Stimulated activated CD4-positive, alpha-beta T cell treated with anti-CD3 and anti-CD28 coated beads, Interleukin-4, amount 100 ng/mL, for 48 hours (primary cell): ENCODE measurements at places on chromosomes 1 and 21.

- DNase-seq, result no peak
Measured at GRCh38 chr1:29502911-29503840, 266.9 kb downstream of the PTPRU start.

GRCh38 chr1:29703596-29704370 lies 467.5 kb downstream of the PTPRU start:
- DNase-seq, result no peak

DNA sequence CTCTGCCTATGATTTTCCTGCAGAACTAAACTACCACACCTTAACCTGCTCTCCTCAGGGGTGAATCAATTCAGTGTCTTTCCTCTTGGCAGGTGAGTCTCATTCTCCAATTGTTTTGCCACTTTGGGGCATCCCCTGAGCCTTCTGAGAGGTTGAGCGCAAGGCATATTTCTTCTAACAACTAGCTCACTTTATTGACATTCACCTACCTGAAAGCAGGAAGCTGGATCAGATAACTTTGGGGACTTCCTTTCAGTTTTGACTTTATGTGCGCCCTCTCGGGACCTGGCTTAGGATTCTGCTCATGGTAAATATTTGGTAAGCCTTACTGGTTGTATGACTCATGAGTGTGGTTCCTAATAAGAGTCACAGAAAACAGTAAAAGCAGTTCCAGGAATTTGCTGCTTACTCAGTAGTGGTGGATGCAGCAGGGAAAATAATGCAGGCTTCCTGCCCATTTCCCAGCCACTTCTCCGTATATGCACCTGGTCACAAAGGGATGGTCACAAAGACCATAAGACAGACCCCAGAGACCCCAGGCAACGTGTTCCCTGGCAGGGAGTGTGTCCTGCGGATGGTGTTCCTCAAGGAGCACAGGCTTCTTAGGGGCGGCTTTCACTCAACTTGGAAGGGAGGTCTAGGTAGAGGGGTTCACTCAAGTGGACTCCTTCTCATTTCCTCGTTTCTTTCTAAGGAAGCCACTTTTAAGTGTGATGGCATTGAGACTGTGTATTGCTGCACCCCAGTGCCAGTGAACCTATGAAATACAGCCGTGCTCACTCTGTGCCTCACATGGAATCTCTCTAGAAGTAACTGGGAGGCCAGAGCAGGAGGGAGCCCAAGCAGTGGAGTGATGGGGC lies 22.0 kb upstream of the BATF3 start:
- no peak for DNase-seq

- DNase-seq, result no peak
Measured at GRCh38 chr1:57522575-57522974, 98.7 kb upstream of the DAB1 start.

DNA sequence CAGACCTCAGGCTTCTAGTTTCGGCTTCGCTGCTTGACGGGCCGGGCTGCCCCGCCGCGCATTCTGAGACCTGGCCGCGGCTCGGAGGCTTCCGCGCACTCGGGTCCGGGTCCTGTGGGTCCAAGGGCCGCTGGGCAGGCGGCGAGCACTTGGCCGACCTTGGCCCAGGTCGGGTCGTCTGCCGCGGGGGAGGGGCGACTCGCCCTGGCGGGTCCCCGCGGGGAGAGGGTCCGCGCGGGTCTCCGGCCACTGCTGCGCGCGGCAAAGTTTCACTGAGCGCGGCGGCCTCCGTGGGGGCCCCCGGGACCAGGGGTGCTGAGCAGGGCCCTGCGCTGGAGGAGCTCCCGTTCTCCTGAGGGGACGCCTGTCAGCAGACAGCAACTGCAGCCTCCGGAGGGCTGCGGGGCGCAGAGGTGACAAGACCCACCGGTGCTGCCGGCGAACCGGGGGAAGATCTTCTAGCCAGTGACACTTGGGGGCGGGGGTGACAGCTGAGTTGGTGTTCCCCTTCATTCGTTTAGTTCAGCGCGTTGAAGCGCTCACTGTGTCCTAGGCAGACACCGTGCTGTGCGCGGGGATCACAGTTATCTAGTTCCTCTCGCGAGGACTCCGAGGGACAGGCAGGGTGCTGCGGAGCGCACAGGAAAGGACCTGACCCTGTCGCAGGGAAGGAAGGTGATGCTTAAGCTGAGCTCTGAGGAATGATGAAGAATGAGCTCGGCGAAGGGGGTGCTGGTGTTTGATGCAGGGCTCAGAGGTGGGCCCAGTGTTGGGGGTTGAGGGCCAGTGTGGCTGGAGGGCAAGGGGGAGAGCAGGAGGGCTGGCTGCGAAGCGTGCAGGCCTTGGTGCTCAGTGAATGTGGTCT lies 725 bp downstream of the MTFR1L start:
- DNase-seq, result peak; percentile 54

- DNase-seq, result no peak
Measured at GRCh38 chr1:22639286-22639685, 2.9 kb downstream of the C1QA start.

- no peak for DNase-seq
Measured at GRCh38 chr21:41032541-41032940, 135.4 kb upstream of the BACE2 start.

DNA sequence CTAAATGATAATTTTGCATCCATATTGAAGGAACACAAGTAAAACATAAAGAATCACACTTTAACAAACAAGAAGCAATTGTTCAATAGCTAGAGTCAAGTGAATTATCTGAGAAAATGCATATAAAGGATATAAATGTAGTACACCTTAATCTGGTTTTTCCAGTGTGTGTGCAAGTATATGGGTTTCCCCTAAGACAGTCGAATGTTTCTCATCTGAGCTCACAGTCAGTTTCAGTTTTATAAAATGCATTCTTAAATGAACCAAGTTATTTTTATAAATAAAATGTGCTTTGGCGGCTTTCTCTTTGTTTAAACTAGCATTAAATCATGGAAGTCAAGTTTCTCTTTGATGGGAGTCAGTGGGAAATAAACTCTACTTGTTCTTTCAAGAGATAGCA lies 125.9 kb downstream of the PTPRC start:
- no peak for DNase-seq

DNA sequence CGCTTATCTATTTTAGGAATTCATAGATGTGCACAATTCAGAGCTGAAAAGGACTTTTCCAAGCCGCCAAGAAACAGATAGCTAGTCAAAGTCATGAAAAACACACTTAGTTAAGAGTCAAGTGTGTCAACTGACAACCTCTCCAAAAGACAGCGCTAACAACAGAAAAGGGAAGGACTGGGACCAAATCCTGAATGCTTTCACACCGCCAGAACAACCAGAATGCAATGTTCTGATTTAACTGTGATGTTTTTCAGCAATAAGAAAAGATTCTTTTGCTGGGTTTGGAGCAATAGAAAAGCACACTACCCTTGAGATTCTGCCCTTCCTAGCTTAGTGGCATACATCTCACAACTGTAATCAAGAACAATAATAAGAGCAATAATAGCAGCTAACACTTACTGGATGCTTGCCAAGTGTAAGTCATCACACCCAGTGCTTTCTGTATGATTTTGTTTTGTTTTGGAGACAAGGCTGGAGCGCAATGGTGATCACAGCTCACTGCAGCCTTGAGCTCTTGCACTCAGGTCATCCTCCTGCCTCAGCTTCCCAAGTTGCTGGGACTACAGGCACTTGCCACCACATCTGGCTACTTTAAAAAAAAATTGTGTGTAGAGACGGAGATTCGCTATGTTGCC lies 33.9 kb upstream of the SDC3 start:
- no peak for DNase-seq

- DNase-seq, result no peak
Measured at GRCh38 chr1:92536980-92537884, 50.5 kb upstream of the GFI1 start.

GRCh38 chr21:25688275-25689155 lies 46.2 kb downstream of the ATP5PF start:
- DNase-seq, result no peak

DNA sequence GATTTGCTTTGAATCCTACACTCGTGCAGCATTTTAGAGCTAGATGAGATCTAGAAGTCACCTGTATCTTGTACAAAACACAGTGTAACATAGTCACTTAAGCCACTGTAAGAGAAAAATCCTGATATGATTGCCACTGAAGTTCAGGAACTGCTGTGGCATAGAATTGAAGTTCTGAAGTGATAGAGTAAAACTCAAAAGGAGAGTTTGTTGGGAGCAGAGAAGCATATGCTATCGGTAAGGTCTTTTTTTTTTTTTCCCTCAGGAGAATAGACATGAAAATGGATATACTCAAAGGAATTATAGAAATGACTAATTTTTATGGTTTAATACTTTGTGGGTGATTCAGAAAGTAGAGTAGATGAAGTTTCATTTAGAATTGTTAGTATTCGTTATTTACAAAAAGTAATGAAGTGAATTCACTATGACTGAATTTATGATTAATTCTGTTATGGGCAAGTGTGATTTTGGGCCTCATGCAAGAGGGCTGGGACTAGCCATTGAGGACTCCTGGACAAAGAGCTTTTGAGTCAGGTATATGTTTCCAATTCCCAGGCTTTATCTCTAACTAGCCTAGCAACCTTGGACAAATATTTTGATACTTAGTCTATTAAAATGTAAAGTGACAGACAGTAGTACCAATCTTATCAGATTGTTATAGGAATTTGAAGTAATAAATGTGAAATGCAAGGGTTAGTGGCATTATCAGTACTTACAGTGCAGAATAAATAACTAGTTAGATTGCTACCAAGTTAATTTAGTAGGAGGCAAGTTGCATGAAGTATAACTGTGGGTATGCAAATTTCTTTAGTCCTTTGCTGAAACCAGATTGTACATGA lies 3.1 kb downstream of the KCTD3 start:
- DNase-seq, result no peak

DNA sequence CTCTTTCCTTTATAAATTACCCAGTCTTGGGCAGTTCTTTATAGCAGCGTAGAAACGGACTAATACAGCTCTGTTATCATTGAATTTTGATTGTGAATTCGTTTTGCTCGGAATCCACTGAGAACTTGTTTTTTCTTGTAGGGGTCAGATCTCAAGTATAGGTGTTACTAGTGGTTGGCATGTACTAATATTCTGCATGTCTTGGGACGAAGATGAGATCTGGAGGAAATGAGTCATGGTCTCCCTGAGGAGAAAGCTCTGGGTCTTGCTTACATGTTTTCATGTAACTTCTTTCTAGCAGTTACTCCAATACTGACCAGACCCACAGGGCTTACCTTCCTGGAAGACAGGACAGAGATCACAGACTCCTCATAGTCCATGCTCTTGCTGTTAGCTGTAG lies 30.3 kb downstream of the ZSCAN20 start:
- DNase-seq, result no peak

- no peak for DNase-seq
Measured at GRCh38 chr1:18511874-18512150, 31.1 kb downstream of the KLHDC7A start.

GRCh38 chr1:38559446-38560165 lies 300.0 kb downstream of the RRAGC start:
- DNase-seq, result peak; percentile 75

DNA sequence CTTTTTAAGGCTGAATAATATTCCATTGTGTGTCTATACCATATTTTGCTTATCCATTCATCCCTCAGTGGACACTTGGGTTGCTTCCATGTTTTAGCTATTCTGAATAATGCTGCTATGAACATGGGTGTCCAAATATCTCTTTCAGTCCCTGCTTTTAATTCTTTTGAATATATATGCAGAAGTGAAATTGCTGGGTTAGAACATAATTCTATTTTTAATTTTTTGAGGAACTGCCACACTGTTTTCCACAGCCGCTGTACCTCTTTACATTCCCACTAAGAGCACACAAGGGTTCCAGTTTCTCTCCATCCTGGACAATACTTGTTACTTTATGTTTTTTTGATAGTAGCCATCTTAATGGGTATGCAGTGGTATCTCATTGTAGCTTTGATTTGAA lies 65.6 kb downstream of the RIMS3 start:
- no peak for DNase-seq

DNA sequence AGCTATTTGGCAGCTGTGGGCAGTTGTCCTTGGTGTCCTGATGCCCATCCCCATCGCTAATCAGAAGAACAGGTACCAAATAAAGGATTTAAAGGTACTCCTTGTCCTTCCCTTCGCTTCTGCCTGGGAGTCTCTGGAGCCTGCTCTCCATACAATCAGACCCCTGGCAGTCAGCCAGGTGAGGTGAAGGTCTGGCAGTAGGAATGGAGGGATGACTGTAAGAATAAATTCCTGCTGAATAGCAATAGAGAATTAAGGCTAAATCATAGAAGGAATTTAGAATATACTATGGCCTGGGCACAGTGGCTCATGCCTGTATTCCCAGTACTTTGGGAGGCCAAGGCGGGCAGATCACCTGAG lies 9.2 kb downstream of the THBS3 start:
- no peak for DNase-seq

GRCh38 chr21:39085843-39086405 lies 97.3 kb downstream of the PSMG1 start:
- no peak for DNase-seq

GRCh38 chr1:232147215-232147614 lies 482.7 kb downstream of the SIPA1L2 start:
- no peak for DNase-seq

DNA sequence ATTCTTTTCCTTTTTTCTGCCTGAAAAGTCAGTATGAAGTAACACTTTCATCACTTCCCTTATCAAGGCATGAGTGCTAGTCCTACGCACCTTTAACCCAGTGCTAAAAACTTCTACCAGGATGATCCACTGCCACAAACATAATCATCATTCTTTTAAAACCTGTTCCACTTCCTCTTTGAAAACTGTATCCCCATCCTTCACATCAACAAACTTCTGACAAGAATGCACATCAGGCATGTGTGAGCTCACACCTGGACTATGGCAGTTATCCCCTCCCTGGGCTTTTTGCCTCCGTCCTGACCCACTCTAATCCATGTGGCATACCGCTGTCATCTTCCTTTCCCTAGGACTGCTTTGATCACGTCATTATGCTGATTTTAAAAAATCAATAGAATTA lies 70.2 kb downstream of the ESRRG start:
- no peak for DNase-seq

GRCh38 chr1:209104646-209105045 lies 478.9 kb upstream of the CAMK1G start:
- no peak for DNase-seq

DNA sequence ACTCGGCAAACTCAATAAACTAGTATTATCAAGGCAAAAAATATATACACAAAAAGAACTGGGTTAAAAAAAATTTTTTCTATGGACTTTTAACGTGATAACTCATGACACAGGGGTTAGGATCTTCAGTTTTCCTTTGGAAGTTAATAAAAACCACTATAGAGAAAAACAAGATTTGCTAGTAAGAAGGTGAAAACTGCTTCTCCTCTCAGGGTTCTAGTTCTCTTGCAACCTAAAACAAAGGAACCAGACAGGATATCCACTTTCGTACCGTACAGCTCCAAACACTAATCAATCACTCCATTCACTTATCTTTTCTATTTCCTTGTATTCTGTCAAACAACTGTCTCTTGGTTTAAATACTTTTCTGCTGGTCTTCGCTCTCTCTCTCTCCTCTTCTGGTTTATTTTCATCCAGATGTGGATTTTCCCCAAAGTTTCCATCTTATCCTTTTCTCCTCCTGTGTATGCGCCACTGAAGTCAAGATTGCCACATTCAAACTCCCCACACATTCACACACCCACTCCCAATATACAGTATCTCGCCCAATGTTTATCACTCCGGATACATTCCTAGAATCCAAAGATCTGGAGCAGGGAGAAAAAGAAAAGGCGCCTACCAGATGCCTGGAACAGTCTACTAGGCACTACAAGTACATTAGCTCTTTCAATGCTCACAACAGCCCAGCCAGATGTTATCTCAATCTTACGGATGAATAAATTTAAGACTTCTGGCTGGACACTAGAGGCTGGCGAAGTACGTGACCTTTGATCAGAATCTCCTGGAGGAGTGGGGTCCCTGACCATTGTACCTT lies 775 bp upstream of the PRPF38B start:
- no peak for DNase-seq
